ENCODE measurements at places on chromosomes 3 and 15.

DNA sequence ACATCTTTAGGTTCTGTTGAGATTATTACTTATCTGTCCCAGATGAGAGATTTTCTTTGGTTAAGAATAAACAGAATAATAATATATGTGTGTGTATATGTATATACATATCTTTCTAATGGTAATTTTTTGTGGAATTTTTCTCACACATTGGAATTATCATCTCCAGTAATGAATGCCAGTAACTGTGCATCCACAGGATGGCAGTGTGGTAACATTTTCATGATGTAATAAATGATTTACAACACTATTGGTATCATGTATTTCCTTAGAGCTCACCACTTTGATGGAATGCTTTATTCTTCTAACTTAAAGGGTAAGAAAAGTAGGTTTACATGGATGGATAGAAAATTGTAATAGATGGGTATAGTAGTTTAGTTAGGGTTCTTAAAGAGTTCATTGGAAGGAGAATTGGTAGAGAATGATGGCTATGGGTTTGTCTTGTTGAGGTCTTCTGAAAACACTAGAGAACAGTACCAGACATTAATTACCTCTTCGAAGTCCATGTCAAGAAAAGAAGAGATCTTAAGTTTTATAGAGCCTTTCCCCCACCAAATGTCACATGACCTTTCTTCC lies 78.1 kb downstream of the STT3B start:
- peak; percentile 53 for DNase-seq

DNA sequence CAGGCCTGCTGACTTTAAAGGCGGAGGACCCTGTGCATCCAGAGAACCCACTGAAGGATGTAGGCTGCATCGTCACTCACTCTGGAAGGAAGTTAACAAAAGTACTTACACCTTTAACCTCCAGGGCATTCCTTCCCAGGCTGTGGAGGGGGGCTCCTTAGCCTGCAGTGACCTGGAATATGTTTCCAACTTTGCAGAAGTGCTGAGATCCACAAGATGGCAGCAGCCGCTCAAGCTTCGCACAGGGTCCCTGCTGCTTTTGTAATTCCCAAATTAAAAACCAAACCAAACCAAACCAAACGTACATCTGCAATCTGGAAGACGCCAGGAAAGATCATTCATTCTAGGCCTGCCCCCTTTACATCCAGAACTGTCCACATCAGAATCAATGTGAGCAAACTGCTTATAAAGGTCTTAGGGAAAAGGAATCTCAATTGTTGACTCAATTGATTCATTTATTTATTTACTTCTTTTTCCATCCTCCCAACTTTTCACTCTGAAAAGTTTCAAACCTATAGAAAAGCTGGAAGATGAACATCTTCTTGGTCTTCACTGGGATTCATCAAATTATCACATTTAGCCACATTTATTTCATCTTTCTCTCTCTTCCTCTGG lies 70.5 kb upstream of the KLHL25 start:
- peak; percentile 48 for DNase-seq

DNA sequence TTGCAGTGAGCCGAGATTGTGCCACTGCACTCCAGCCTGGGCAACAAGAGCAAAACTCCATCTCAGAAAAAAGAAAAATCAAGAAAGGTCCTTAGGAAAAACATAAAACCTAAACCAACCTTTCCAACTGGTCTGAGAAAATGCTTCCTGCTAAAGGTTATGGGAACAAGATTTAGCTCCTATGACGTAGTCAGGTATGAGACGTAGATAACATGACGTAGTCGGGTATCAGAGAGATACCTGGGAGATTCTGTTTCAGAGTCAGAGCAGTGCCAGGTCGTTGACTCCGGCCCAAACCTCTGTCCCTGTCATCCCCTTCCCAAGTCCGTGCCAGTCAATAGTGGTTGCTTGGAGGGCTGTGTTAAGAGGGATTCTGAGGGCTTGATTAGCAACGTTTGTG lies 39.9 kb downstream of the LMCD1 start:
- DNase-seq: no peak

DNA sequence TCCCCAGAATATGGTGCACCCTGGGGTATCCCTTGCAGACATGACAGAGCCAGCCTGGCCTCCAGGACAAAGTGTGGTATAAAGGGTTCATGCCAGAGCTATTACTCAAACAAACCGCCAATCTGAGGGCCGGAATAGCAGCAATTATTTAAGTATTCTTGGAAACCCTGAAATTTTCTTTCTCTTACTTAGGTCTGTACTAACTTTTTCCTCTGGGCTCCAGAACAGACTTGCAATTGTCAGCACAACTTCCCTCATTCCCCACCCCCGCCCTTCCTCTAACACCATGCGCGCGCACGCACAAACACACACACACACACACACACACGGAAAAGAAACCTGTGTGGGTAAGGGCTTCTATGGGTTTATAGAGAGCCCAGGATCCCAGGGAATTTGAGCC lies 56.3 kb downstream of the ISG20 start:
- no peak for DNase-seq

- DNase-seq: no peak
Observed at GRCh38 chr3:96213393-96213792, 601.0 kb upstream of the EPHA6 start.

- DNase-seq: no peak
Observed at GRCh38 chr15:29121907-29122306, 147.7 kb downstream of the NSMCE3 start.

GRCh38 chr15:73745073-73745472 lies 8.1 kb downstream of the INSYN1 start:
- DNase-seq: no peak

DNA sequence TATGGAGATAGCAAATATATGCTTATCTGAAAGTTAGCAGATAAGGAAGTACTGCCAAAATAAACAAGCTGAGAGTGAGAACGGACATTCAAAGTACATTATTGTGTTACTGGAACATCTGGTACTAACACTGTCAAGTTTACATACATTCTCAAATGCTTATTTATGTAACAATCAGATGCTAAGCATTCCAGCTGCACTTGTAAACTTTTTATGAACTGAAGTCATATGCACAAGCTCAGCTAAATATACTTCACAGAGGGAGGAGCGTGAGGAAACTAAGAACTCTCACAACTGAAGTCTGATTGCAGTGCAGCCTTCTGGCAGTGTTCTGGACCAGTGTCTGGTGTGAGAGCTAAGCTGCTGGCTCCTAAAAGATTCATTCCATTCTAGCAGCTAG lies 223.7 kb upstream of the NANOGP8 start:
- peak; percentile 89 for DNase-seq

DNA sequence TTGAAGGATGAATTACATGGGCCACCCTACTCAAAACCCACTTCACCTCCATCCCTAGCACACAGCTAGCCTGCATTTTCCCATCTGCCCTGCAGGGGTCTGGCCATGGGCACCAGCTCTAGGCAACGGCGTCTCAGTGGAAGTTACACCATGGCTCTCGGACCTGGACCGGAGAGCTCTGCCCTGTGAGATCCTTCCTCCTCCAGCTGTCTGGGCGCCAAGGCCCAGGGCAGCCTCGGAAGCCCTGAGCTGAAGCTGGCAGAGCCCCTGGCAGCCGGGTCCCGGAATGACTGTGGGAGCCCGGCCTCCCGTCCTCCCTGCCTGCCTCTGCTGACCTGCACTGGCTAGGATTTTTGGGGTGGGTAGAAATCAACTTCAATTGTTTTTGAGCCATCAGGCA lies 98.9 kb downstream of the CHSY1 start:
- DNase-seq: no peak

GRCh38 chr15:48578965-48579364 lies 66.5 kb downstream of the FBN1 start:
- DNase-seq: no peak

- DNase-seq: no peak
Observed at GRCh38 chr3:135792858-135793475, 172.6 kb upstream of the PPP2R3A start.

GRCh38 chr15:75648156-75649000 lies 666 bp downstream of the SNX33 start:
- no peak for DNase-seq

DNA sequence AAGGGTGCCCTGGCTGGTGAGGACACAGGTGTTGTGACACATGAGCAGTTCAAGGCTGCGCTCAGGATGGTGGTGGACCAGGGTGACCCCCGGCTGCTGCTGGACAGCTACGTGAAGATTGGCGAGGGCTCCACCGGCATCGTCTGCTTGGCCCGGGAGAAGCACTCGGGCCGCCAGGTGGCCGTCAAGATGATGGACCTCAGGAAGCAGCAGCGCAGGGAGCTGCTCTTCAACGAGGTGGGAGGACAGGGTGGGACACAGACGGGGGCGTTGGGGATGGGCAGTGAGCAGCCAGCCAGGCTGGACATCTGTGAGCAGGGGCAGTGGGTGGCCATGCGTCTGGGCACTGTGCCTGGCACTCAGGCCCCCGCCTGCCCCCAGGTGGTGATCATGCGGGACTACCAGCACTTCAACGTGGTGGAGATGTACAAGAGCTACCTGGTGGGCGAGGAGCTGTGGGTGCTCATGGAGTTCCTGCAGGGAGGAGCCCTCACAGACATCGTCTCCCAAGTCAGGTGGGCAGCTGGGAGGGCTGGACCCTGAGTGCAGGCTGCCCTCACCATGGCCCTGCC lies 10.3 kb downstream of the ANKRD63 start:
- DNase-seq: no peak

Measured in fibroblast of mammary gland (primary cell).